H54 (cell line): ENCODE measurements at places on chromosomes 7 and 10.
A peak's percentile ranks its signal among the peaks of the same experiment; 100 is the strongest.

DNA sequence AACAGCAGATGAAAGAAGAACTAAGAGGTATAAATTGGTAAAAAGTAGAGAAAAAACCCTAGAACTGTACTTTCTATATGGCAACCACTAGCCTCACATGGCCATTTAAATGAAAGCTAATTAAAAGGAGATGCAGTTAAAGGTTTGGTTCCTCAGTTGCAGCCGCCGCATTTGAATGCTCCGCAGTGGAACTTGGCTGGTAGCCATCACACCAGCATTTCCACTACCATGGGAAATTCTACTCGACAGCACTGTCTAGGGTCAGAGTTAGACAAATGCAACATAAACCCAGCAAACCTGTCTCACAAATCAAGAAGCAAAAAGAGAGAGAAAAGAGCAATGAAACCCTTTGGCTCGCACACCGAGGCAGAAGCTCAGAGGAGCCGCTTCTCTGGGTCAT is 29.7 kb downstream of the VIPR2 start:
- no peak for DNase-seq

DNA sequence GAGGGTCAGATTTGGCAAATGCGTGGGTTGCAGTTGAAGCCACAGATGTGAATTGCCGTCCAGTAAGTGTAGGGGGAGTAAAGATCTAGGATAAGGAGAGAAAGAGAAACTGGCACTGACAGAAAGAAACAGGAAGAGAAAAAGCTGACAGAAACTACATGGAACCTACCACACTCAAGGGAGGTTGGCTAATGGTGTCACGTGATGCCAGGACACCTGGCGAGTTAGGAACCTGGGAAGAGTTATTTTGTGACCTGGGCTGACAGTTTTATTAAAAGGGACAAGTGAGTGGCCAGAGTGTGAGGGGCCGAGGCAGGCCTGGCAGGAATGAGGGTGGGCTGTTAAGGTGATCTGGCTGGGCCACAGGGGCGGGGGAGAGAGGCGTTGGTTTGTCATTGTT is 188.7 kb downstream of the ADARB2 start:
- no peak for DNase-seq

- DNase-seq, result no peak
Observed at GRCh38 chr10:28925121-28925663, 247.9 kb downstream of the BAMBI start.

DNA sequence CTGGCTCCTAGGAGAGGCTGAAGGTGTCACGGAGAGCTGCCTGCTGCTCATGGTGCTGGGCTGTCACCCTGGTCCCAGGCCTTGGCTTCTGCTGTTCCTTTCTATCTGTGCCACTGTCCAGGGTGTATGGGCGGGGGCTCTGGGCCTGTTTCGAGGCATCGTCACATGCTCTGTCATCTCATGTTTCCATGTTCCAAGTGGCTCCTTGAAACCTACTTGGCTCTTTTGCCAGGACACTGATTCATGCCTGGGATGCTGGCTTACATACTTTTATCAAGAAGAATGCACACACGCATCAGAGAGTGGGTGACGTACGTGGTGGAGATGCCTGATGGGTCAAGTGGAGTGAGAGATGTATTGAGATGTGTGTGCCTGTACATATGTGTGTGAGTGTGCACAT is 50.9 kb downstream of the ADCY1 start:
- no peak for DNase-seq

DNA sequence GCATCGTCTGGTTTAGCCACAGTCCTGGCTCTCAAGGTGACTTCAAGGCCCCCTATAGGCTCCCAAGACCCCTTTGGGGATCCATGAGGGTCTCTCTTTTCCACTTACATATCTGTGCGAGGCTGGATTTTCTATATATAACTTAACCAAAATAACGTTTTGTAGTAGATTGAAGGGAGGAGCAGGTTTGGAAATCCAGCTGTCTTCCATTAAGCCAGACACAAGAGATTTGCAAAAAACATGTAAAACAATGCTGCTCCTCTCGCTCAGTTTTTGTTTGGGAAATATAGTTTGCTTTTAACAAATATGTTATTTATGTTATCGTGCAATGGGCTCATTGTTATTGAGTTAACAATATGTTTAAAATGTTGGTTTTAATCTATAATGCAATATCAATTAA is 811.2 kb downstream of the TYW1 start:
- DNase-seq, result no peak

- no peak for DNase-seq
Observed at GRCh38 chr10:102046095-102046494, 9.9 kb downstream of the ARMH3 start.

GRCh38 chr10:43160046-43160920 is 22.0 kb downstream of the CSGALNACT2 start:
- no peak for DNase-seq

- no peak for DNase-seq
Observed at GRCh38 chr10:63703740-63704345, 182.6 kb downstream of the REEP3 start.

- no peak for DNase-seq
Observed at GRCh38 chr7:16970732-16971482, 89.1 kb upstream of the AGR3 start.

GRCh38 chr7:130154131-130154500 is 51.1 kb downstream of the TMEM209 start:
- no peak for DNase-seq

DNA sequence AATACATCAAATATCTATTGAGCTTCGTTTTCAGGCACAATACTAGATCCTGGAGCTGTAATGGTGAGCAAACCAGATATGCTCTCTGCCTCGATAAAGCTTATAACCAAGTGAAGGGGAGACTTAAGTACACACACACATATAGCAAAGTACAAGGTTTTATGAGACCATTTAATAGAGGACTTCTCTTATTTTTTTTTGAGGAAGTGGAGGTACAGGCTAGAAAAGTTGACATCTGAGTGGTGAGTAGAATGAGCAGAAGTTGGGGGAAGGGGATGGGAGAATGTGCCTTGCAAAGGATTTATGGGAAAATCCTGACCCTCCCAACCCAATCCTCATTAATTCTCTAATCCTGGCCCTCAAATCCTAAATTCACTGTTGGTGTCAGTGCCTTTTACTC is 7.7 kb downstream of the CCDC136 start:
- no peak for DNase-seq

DNA sequence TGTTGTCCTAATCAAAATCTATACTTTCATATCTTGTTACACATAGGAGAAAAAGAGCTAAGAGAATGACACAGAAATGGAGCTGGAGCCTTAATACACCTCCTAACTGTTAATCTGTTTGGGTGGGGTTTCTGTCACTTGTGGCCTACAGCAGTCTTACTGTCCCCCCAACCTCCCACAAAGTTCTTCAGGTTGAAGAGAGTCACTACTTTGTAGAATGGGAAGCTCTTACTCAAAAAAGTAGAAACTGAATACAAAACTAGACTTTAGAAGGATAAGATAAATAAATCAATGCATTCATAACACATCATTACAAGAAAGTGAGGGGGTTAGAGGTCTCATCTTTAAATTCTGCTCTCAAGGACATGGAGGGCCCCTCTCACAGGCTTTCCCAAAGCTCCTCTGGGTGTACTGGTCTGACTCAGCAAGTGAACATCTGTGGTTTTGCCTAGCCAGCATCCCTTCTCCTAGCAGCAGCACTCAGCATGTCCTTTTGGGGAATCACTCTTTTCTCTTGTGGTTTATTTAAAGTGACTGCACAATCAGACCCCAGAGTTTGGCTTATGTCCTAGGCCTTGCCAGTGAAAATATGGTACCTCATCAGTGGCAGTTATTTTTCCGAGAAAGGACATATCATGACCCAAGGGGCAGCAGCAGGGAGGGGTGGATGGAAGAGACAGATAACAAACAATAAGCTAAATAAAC is 2.0 kb upstream of the BLVRA start:
- DNase-seq, result peak; percentile 97

- DNase-seq, result no peak
Observed at GRCh38 chr10:69842020-69842419, 40.3 kb downstream of the COL13A1 start.

- peak; percentile 86 for DNase-seq
Observed at GRCh38 chr7:1248143-1248915, 15.7 kb downstream of the UNCX start.
